T47D (cell line): ENCODE measurements at places on chromosomes 2 and 18.

GRCh38 chr18:60549338-60549960 lies 176.9 kb upstream of the MC4R start:
- DNase-seq = peak; percentile 65

GRCh38 chr18:56276466-56276865 lies 361.9 kb downstream of the TXNL1 start:
- DNase-seq = no peak

DNA sequence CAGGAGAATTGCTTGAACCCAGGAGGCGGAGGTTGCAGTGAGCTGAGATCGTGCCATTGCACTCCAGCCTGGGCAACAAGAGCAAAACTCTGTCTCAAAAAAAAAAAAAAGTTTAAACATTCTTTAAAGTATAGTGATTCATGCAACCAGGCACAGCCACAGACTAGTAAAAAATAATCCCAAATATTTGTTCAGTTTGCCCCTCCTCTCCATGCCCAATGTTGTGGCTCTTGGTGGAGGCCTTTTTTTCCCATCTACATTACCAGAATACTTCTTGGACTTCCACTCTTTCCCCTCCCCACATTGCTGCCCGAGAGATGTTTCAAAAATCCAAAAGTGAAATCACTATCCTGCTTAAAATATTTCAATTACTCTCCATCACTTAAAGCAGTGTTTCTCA lies 5.1 kb upstream of the MALT1 start:
- no peak for DNase-seq

DNA sequence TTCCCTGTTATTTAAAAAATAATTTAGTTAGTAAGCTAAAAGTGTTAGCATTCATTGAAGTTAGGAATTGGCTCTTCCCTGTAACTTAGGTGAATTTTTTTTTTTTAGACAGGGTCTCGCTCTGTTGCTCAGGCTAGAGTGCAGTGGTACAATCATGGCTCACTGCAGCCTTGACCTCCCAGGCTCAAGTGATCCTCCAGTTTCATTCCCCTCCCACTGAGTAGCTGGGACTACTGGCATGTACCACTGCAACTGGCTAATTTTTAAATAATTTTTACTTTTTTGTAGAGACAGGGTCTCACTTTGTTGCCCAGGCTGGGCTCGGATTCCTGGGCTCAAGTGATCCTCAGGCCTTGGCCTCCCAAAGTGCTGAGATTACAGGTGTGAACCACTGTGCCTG lies 66.4 kb downstream of the CERS6 start:
- no peak for DNase-seq

GRCh38 chr2:97781981-97782380 lies 68.6 kb downstream of the ZAP70 start:
- DNase-seq = no peak

GRCh38 chr2:105722726-105723297 lies 21.9 kb upstream of the NCK2 start:
- DNase-seq = no peak
